ENCODE measurements at places on chromosomes 5 and 9.
A peak's percentile ranks its signal among the peaks of the same experiment; 100 is the strongest.

- no peak for DNase-seq
Measured at GRCh38 chr9:134630393-134630790, 11.2 kb upstream of the COL5A1 start.

- DNase-seq: peak; percentile 24
Measured at GRCh38 chr5:116947691-116948528, 373.3 kb upstream of the SEMA6A start.

GRCh38 chr9:78439190-78439865 is 142.4 kb downstream of the PSAT1 start:
- peak; percentile 72 for DNase-seq

GRCh38 chr5:96374653-96375052 is 58.4 kb downstream of the PCSK1 start:
- DNase-seq: no peak

- no peak for DNase-seq
Measured at GRCh38 chr9:31471010-31471409, 913.4 kb upstream of the ACO1 start.

DNA sequence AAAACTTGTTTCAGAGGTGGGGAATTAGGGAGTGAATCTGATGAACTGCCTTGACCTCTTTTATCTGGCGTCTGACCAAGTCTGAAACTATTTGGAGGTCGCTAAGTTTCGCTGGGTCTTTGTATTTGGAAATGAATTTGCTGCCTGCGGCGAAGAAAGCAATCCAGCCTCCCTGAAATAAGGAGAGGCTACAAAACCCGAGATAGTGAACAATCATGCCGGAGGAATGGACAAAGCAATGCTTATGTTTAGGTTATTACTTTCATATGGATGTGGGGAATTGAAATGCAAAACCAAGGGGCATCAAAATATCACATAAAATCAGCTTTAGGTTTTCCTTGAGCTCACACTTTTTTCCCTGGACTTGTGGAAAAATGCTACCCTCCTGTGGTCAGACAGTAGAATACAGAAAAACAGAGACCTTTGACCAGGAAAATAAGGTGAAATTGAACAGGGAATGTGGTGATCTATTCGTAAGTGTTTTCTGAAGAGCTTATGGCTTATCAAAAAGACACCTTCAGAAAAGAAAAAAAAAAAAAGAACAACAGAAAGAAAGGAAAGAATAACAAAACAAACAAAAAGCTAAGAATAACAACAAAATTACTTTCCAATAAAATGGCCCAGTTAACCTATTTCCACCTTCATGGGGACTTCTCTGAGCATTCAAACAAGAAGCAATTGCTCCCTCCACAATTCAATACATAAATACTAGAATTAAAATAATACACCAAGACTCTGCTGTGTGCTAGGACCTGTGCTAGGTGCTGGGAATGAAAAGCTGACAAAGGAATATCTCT is 68.6 kb upstream of the DPYSL3 start:
- DNase-seq: peak; percentile 8

GRCh38 chr5:73912821-73913271 is 286.9 kb downstream of the ARHGEF28 start:
- no peak for DNase-seq

DNA sequence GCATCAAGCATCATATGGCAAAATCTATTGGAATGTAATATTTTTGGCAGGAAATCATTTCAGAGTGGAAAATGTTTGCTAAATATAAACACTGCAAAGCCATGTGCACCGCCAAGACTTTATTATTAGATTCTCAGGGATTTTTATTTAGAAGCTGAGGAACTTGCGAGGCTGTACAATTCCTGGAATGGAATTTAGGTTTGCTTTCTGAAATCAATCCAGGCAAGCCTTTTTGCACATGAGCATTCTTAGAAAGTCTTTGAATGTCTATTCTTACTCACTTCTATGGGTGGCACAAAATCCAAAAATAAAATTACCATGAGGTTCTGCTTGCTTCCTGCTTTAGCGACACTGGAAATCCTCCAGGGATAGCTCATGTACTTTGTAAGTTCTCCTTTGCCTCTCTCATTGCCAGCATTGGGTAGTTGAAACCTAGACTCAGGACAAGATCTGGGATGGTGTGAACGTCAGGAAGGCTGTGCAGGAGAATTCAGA is 71.5 kb upstream of the PALM2AKAP2 start:
- DNase-seq: no peak

DNA sequence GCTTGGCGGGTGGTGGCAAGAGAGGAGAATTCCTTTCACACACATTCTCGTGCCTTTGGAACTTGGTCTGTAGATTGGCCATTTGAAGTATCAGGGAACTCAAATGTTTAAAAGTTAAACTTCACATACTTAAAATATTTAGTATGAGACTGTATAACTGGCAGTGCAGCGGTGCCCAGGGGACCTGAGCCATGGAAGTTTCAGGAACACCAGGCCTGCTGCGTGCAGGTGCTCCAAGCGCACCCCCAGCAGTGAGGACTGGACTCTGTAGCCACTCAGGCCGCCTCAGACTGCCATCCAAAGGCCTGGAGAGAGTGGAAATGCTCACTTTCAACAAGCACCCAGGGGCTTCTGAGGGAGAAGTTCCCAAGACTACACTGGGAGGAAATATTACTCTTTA is 273.5 kb upstream of the IRX2 start:
- no peak for DNase-seq

DNA sequence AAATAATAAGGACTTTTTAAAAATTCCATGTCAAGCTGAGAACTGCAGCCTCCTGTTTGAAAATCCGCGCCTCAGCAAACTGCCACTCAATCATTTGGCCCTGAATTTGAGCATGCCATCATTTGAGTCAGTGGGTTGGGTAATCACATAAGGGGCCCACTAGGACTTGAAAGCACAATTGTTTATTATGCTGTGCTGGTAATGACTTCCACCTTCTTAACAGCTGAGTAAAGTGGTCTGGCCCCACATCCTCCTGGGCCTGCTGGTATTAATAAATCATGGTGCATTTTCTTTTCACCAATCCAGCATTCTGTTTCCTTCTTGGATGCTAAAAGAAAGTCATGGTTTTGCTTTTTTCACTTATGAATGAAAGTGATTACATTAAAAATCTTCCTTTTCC is 103.0 kb upstream of the CTSL start:
- DNase-seq: no peak

GRCh38 chr9:106019039-106019680 is 324.8 kb downstream of the TMEM38B start:
- peak; percentile 31 for DNase-seq

DNA sequence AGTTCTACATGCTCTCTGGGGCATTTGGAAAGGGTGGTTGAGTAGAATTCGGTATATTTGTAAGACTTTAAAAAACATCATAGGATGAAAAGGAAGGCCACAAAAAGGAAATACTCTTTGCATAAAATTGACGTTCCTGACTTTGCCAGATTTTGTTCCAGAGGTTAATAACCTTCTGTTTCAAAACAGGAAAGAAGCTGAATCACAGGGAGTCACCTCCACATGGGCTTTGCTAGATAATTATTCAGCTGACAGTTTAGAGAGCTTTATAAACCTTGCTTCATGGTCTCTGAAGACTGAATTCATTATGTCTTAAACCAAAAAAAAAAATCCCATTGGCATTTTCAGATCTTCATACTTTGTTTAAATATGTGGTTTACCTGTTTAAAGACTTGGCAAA is 203.7 kb downstream of the SEMA6A start:
- no peak for DNase-seq

GRCh38 chr5:133981714-133982113 is 13.3 kb upstream of the C5orf15 start:
- DNase-seq: no peak

DNA sequence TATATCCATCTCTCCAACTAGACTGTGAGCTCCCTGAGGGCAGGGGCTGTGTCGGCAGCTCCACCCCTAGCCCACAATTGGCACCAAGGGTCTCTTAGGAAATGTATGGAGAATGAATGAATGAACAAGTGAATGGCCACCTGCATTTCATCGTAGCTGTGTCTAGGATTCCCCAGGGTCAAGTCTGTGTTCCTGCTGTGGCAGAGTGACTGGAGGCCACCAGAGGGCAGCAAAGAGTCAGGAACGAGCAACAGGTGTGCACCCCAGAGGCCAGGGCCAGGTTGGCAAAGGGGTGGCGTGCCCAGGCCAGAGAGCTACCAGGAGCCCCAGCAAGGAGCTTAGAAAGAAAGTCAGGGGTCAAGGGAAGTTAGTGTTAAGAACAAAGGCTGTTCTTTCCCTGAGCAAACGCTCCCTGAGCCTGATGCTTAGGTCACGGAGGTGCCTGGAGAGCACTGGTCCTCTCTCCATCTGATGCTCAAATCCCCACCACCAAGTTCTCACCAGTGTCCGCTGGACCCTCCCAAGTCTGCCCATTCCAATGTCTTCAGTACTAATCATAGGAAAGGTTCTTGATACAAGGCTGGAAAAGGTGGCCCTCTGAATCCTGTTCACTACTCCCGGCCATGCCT is 160.7 kb downstream of the PAX5 start:
- DNase-seq: peak; percentile 67

GRCh38 chr5:143449772-143450171 is 46.3 kb upstream of the NR3C1 start:
- no peak for DNase-seq

GRCh38 chr9:78918976-78919375 is 622.1 kb downstream of the PSAT1 start:
- no peak for DNase-seq

DNA sequence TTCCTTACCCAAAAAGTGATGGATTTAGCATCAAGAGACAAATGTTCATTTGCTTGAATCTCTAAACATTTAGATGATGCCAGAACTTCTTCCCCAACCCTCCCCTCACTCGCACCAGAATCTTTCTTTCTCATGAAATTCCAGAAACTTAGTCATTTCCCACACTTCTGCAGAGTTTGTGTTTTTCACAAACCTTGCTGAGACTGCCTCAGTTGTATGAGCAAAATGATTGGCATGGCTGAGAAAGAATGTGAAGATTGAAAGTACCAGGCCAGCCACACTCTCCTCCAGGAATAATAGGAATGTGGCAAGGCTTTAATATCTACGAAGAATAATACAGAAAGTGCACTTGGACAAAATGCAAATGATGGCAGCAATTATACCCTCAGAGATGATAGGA is 428.3 kb upstream of the CDH6 start:
- no peak for DNase-seq

All from NCI-H1092 (cell line).